Activated T-cell treated with anti-CD3 and anti-CD28 coated beads for 4 hours (primary cell): ENCODE measurements at places on chromosomes 16 and 17.

DNA sequence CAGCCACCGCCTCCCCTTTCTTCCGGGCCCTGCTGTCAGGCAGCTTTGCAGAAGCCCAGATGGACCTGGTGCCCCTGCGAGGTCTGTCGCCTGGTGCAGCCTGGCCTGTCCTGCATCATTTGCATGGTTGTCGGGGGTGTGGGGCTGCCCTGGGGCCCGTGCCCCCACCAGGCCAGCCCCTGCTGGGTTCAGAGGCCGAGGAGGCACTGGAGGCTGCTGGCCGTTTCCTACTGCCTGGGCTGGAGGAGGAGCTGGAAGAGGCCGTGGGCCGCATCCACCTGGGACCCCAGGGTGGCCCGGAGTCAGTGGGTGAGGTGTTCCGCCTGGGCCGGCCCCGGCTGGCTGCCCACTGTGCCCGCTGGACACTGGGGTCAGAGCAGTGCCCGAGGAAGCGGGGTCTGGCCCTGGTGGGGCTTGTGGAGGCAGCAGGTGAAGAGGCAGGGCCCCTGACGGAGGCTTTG is 5.5 kb upstream of the TGFB1I1 start:
- DNase-seq, result no peak

GRCh38 chr16:30748634-30749445 is 615 bp downstream of the PHKG2 start:
- no peak for DNase-seq

- DNase-seq, result no peak
Measured at GRCh38 chr16:15404792-15405191, 9.2 kb downstream of the MPV17L start.

- DNase-seq, result no peak
Measured at GRCh38 chr17:32880671-32881453, 3.9 kb upstream of the MYO1D start.

DNA sequence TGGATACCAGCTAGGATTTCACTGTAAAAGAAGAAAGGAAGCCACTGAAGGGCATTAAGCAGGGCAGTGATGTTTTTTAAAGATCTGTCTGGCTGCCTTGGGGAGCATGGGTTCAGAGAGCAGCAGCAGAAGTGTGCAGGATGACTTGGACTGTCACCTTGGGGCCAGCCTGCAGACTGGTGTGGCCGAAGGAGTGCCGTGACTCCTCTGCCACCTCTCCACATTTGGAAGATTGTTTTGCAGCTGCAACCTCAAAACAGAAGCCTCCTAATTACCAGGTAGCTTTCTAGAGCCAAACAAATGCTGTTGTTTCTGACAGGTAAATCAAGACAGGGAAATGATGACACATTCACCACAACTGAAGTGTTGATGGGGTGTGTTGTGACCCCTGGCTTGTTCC is 681.4 kb downstream of the WWOX start:
- DNase-seq, result no peak

DNA sequence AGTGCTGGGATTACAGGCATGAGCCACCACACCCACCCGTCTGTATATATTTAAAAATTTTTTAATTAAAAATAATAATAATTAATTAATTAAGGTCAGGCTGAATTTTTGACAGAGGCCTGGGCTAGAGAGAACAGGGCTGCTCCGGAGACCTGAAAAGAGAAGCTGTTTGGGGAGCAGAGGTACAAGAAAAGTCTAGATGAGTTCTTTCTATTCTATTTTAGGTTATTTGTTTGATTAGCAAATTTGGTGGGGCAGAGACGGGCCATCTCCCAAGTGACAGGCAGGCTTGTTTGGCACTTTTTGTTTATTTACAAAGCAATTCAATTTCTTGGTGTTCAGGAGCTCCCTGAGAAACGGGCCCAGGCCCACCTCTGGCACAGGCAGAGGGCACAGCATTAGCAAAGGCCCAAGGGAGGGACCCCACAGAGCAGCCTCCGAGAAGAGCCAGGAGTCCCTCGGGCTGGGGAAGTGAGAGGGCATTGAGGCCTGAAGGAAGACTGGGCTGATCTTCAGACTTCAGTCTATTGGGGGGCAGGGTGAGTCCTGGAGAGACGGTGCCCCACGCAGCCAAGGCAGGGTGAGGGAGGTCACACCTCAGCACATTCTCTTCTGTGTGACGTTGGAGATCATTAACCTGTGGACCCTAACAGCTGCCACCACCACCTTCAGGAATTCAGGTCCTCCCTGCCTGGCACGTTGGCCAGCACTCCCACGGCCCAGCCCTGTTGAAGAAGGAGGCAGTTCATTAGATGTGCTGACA is 10.8 kb upstream of the RIPOR1 start:
- DNase-seq, result no peak
